Stimulated activated CD4-positive, alpha-beta T cell treated with anti-CD3 and anti-CD28 coated beads, TNF-alpha, amount 100 ng/mL, for 4 hours (primary cell): ENCODE measurements at places on chromosomes 2 and 18.

DNA sequence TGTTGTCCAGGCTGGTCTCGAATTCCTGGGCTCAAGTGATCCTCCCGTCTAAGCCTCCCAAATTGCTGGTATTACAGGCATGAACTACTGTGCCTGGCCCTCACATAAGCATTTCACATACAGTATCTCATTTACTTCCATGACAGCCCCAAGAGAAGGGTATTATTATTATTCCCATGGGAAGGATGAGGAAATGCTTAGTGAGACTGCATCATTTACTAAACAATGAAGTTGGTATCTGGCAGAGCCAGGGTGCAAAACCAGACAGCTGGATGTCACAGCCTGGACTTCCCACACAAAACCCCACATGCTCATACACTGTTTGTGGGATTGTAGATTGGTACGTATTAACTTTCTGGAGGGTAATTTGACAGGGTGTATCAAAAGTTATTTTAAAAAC lies 29.9 kb downstream of the DAPL1 start:
- DNase-seq, result no peak

GRCh38 chr2:85078536-85078935 lies 54.7 kb upstream of the TCF7L1 start:
- no peak for DNase-seq

- DNase-seq, result no peak
Observed at GRCh38 chr18:38427234-38427633, 861.6 kb upstream of the CELF4 start.

DNA sequence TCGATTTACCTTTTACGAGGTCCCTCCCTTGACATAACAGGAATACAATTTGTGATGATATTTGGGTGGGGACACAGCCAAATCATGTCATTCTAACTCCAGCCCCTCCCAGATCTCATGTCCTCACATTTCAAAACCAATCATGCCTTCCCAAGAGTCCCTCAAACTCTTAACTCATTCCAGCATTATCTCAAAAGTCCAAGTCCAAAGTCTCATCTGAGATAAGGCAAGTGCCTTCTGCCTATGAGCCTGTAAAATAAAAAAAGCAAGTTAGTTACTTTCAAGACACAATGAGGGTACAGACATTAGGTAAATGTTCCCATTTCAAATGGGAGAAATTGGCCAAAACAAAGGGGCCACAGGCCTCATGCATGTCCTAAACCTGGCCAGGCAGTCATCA lies 381.1 kb downstream of the PIK3C3 start:
- DNase-seq, result no peak

DNA sequence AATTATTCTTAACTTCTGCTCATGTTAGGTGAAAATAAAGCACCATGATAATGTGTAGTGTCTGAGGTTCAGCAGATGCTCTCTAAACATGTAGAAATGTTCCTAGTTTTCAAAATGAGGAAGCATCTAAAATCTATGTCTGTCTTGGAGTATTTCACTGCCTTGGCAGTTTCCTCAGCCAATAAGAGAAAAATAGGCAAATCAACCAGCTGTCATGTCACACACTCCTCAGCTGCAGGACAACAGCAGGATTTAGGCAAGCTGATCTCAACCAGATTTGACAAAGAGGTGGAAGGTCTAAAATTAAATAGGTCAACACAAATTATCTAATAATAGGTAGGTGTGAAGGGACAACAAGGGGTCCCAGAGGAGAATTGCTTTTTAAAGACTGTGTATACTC lies 164.1 kb upstream of the BOD1L2 start:
- DNase-seq, result no peak

- DNase-seq, result no peak
Observed at GRCh38 chr18:39232937-39233336, 1667.3 kb upstream of the CELF4 start.

GRCh38 chr2:51222106-51222505 lies 190.2 kb upstream of the NRXN1 start:
- DNase-seq, result no peak

DNA sequence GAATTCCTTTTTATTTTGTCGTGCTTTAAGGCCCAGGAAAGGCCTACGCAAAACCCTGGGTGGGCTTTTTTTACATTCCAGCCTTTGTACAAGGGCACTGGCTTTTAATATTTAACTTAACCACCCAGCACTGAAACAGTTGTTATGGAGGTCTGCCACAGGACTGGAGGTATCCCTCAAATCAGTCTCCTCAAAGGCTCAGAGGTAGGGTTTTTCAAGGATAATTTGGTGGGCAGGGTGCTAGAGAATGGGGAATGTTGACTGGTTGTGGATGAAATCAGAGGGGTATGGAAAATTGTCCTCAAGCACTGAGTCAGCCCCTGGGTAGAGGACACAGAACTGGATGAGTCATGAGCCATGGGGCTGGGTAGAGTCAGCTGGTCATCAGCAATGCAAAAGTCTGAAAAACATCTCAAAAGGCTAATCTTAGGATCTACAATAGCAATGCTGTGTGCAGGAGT lies 443.1 kb downstream of the THSD7B start:
- DNase-seq, result no peak

DNA sequence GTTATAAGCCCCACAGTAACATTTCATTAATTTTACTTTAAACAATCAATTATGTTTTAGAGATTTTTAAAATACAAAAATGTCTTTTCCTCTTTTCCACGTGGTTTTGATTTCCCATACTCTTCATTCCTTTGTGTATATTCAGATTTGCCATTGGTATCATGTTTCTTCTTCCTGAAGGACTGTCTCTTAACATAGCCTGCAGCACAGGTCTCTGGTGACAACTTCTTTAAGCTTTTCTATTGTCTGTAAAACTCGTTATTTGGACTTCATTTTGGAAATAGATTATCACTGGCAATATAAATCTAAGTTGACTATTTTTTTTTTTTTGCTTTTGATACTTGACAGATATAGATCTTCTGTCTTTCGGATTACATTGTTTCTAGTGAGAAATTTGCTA lies 115.2 kb upstream of the KLHL29 start:
- DNase-seq, result no peak

GRCh38 chr2:68031542-68032160 lies 31.2 kb downstream of the C1D start:
- no peak for DNase-seq

DNA sequence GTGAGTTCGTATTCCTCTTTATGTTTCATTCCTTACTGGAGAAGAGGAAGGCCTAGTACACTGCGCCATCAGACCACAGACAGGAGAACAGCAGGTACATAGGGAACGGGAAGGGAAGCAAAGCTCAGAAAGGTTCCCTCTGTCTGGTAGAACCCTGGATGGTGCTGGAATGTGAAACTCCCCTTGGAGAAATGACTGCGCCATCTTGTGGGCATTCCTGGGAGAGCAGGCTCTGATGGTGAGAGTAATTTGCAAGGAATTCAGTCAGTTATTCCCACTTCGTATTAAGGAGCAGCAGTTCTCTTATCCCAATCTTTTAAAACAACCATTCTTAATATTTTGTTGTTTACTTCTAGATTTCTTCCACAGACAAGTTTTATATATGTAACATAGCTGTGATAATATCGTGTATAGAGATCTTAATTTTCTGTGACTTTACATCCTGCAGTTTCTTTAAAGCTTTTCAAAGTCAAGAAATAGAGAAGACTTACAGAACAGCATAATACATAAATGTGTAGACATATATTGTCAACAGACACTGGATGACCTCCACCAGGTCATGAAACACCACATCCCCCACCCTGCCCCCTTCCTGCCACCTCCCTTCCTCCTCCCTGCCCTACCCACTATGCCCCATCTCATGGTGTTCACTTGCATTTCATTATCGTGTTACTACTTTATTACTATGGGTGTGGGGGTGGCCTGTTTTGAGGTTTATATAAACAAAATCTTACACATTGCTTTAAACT lies 83.9 kb downstream of the ARHGEF4 start:
- DNase-seq, result peak; percentile 20

DNA sequence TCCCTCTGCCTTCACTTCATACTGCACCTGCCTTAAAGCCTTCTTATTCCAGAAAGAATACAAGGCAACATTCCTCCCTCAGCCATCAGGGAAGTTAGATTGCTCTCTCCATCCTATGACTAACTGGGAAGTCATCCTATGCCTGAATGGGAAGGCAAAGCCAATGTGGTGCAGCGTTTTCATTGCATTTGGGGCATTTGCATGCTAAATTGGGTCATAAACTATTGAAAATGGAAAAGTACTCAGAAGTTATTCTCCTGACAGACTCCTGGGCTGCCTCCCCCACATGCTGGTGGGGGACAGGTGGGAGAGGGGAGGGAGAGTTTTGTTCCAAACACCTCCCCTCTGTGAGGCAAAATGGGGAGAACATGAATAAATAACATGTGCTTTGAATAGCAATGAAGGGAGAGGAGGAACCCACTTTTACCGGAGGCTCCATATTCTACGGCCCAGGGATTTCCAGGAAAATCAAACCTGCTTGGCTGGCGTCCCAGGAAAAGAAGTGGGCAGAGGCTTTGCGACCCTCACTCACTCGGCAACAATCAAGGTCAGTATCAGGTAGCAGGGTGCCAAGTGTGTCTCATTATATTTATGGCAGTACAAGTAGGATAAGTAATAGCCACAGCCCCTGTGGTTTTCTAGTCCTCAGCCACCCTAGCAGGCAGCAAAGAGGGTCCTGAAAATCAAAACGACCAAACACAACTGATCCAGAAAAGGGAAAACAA lies 84.1 kb downstream of the BOD1L2 start:
- DNase-seq, result no peak

- no peak for DNase-seq
Observed at GRCh38 chr18:49335677-49336076, 124.8 kb downstream of the DYM start.

GRCh38 chr18:48860269-48861180 lies 90.2 kb downstream of the SMAD7 start:
- DNase-seq, result no peak

GRCh38 chr2:146321175-146321574 lies 1523.7 kb upstream of the ACVR2A start:
- DNase-seq, result no peak

DNA sequence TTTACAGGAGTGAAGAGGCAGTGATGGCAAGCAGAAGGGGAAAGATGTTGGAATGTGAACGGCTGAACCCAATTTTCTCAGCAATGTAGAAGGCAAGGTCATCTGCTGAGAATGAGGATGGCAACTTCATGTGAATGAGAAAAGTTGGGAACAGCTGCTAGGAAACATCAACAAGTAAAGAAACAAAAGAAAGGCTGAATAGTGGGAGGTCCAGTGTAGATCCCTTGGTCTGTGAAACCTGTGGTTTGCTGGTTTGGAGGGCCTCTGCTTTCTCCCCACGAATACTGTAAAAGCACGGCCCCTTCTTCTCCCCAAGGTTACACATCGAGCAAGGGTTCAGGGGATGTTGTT lies 27.4 kb downstream of the MARCHF4 start:
- no peak for DNase-seq

GRCh38 chr2:106516436-106516835 lies 29.3 kb downstream of the CD8B2 start:
- no peak for DNase-seq

- DNase-seq, result no peak
Observed at GRCh38 chr18:37869051-37869450, 303.5 kb upstream of the CELF4 start.

DNA sequence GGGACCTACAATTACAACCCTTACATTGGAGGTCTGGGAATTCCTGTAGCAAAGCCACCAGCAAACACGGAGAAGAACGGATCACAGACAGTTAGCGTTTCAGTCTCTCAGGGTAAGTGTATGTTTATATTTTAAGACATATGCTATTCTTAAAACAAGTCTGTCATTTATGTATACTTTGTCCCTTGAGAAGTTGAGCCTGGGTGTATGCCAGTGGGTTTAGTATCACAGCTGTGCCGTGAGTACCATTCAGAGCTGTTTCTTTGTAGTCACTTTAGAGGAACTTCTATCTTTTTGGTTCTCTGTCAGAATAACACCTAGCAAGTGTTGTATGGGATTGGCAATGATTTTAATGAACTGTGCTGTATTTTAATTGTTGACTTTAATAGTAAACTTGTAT lies 125.6 kb downstream of the BIRC6 start:
- DNase-seq, result no peak

GRCh38 chr2:157055660-157056199 lies 201.8 kb upstream of the GALNT5 start:
- no peak for DNase-seq

GRCh38 chr2:96315400-96316071 lies 9.6 kb upstream of the ITPRIPL1 start:
- DNase-seq, result no peak

GRCh38 chr2:120989512-120990441 lies 254.1 kb downstream of the GLI2 start:
- no peak for DNase-seq

DNA sequence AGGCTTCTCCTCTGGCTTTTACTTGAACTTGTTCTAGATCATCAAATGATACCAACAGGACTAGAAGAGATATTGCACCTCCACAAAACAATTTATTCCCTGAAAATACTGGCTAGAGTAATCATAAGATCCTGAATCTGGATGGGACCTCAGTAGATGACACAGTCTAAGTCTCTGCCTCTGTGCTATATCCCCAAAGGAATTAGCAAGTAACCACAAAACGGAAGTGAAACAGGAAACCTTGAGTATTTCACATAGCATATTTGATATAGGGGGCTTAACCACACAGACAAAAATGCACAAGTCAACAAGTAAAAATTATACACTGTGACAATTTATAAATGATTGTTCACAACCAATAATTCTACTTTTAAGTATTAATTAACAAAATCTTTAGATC lies 456.9 kb upstream of the TNP1 start:
- DNase-seq, result no peak

DNA sequence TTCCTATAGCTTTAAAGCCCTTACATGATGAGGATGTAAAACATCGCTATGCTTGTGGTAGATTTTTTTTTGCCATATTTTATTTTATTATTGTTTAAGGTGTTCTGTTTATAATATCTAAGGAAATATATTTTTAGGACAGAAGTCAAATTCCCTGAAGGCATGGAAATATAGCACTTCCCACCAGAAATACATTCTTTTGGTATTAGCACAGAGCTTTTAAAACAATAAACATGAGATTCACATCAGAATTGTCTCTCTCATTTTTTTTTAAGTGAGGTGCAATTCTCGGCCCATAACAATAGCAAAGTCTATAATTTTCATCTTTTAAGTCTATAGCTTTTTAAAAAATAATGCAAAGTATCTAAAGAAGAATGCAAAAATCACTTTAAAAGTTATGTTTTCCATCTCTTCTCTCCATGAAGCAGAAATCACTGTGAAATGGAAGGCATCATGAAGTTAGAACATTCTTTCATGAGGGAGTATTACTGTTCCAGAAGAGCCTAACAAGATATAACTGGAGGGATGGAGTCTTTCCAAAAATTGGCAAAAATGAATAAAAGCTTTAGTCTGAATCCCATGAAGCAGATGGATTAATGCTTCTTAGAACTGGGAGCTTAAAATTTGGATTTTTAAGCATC lies 283.6 kb upstream of the TRIB2 start:
- DNase-seq, result no peak

DNA sequence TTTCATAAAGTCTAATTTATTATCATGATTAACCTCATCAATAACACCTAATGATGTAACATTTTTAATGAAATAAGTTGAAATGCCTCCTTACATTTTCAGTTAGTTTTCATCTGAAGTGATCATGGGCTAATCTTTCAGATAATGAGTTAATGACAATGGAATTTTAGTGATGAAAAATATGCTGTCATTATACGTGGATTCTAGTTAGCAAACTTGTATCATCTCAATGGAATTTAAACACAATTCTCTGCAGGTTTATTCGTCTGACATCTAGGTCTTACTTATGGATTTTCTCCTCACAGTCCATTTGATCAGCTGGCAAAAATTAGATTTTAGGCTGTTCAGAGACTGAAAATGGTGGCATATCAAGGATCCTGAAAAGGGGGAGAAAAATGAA lies 885.0 kb downstream of the SLC4A3 start:
- no peak for DNase-seq

- no peak for DNase-seq
Observed at GRCh38 chr2:3242747-3243369, 134.8 kb downstream of the EIPR1 start.
